Stimulated activated CD4-positive, alpha-beta T cell treated with anti-CD3 and anti-CD28 coated beads, Interleukin-15, amount 100 ng/mL, for 24 hours (primary cell): ENCODE measurements at places on chromosomes 4 and X.

DNA sequence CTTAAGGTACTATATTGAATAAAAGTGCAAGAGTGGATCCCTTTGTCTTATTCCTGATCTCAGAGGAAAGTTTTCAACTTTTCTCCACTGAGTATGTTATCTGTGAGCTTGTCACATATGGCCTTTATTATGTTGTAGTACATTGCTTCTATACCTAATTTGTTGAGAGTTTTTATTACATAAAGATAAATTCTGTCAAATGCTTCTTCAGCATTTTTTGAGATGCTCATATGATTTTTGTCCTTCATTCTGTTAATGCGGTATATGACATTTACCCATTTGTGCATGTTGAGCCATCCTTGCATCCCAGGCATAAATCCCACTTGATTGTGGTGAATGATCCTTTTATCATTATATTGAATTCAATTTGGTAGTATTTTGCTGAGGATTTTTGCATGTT is 11.0 kb downstream of the SLC25A31 start:
- DNase-seq: no peak

DNA sequence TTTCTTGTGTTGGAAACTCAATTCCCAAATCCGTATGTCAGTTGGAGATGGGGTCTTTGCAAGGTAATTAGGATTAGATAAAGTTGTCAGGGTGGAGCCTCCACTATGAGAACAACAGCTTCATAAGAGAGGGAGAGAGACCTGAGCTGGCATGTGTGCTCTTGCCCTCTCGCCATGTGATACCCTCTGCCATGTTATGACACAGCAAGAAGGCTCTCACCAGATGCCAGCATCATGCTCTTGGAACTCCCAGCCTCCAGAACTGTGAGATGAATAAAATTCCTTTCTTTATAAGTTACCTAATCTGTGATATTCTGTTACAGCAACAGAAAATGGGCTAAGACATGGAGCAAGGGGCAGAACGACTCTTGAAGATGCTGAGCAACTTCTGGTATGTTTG is 201.9 kb upstream of the BOD1L1 start:
- no peak for DNase-seq

DNA sequence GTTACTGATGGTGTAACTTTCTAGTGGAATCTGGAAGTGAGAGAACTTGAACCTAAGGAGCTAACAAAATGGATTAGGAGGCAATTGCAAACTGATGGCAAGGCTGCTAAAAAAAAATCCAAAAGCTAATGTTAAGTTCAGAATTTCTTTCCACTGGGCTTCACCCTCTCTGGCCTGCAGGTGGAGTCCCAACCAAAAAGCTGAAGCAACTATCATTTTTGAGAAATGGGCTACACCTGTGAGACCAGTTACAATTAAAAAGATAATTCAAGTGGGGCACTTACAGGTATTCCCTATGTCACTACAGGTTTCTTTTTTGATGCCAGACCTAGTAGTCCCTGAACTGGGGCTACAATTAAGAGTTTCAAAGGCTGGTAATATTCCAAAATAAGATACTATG is 142.1 kb upstream of the FTHL17 start:
- peak; percentile 11 for DNase-seq

DNA sequence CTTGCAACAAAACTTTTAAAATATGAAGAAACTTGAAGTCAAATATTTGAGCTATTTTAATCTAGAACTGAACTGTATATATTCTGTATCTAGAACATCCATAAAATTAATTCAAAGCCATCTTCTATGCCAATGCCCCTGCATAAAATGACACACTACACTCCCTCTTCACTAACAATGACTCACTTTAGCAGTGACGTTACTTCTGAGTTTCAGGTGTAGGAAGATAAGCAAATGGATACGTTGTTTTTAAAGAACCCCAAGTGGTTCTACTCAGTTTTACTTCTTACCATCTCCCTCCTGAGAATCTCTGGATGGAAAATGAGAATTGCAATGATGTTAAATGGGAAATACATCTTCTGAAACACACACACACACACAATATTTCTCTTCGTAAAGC is 45.2 kb downstream of the CXXC4 start:
- no peak for DNase-seq

- DNase-seq: no peak
These were observed 1.1 kb downstream of the NUDT9 start for GRCh38 chr4:87423317-87424098.

GRCh38 chr4:114034189-114034588 is 54.7 kb upstream of the ARSJ start:
- no peak for DNase-seq

- DNase-seq: no peak
These were observed 324.9 kb upstream of the CASK start for GRCh38 chrX:42248226-42248625.

DNA sequence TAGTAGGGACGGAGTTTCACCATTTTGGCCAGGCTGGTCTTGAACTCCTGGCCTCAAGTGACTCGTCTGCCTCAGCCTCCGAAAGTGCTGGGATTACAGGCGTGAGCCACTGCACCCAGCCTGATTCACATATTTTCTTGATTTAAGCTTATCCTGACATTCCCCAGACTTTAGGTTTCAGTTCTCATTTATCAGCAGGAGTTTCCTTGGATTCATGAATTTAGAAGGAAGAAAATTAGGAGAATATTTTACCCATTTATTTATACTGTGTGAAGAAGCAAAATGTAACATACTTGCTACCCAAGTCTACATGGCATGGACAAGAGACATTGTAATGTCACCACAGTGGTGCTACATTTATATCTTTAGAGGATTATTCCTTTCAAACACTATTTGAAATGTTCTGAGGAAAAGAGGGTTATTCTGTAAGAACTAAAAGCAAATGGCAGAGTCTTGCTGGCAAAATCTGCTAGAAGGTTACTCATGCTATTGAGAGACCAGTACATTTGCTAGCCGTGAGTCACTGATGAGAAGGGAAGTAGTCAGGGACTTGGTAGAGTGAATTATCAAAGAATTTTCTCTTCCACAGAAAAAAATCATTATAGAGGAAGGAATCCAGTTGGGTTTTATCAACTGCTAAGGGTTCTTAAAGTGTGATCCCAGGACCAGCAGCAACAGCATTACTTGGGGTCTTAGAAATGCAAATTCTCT is 26.1 kb upstream of the CFAP299 start:
- DNase-seq: no peak

DNA sequence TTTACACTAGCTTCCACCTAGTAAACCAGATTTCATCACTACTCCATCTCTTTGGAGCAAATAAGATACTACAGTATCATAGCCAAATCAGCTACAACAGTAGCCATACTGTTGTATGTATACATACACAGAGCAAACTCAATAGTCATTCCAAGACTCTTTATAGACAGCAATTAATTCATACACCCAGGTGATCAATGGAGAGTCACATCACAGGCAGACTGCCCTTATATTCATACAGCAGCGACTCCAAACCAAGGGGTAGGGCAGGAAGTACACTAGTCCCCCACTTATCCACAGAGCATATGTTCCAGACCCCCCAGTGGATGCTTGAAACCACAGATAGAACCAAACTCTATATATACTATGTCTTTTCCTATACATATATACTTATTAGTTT is 76.6 kb downstream of the FBXW7 start:
- no peak for DNase-seq

DNA sequence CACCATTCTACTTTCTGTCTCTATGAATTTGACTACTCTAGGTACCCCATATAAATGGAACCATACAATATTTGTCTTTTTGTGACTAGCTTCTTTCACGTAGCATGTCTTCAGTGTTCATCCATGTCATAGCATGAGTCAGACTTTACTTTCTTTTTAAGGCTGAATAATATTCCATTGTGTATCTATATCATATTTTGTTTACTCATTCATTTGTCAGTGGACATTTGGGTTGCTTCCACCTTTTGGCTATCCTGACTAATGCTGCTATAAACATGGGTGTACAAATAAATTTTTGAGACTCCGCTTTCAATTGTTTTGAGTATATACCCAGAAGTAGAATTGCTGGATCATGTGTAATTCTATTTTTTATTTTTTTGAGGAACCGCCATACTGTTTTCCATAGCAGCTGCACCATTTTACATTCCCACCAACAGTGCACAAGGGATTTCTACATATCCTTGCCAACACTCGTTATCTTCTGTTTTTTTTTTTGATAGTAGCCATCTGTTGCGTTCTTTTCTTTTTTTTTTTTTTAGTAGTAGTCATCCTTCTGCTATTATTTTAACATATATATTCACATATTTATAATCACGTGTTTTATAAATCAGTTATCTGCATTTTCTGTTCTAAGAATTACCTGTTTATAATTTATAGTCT is 158.0 kb upstream of the MED14 start:
- DNase-seq: no peak

GRCh38 chr4:184066584-184067300 is 150.9 kb downstream of the ENPP6 start:
- no peak for DNase-seq

DNA sequence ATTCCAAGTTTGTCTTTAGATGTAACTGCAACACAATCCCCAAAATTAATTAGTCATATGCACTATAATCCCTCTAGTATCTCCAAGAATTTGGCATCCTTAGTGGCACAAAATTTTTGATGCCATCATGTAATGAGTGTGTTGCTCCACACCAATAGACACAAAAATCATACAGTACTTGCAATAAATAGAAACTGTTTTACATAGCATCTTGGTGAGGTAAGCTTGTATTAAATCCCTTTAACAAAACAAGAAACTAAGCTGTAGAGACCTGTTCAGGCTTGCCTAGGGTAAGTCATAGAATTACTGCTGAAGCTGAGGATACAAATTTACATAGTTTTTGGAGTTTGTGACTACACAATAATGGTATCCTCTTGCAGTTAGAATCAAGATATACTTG is 64.5 kb upstream of the PRSS12 start:
- no peak for DNase-seq

- DNase-seq: no peak
These were observed 8.2 kb downstream of the SLC25A4 start for GRCh38 chr4:185151296-185151695.

GRCh38 chrX:22246620-22247019 is 26.1 kb upstream of the CBLL2 start:
- no peak for DNase-seq

GRCh38 chr4:122832732-122833131 is 6.1 kb downstream of the FGF2 start:
- DNase-seq: no peak

GRCh38 chr4:5014007-5014682 is 5.1 kb downstream of the CYTL1 start:
- no peak for DNase-seq

DNA sequence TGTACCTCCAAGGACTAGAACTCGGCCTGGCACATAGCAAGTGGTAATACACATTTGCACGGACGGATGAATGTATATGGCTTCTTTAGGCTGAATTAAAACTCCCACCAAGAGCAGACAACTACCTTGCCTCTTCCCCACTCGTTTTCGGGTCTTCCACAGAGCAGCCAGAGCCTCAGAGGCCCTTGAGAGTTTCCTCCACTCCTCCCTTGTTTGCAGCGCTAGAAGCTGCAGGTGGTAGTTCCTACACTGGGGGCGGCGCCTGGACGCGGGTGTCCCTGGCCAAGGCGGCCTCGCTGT is 10.2 kb upstream of the INTU start:
- no peak for DNase-seq

DNA sequence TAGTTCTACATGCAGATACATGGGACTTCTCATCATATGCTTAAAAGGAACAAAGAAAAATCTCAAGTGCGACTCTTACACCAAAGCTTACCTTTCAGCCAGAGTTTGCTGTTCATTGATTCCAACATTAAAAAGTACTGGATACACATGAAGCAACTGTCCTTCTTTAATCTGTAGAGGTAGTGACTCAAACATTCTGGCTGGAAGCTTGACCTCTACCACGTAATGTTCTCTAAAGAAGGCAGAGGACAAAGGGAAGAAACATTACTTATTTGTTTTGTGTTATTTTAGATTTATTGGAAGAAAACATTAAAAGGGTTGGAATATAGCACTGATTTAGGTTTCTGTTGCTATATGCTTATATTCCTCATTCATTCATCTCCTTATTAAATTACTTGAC is 476.1 kb downstream of the IL15 start:
- DNase-seq: no peak

DNA sequence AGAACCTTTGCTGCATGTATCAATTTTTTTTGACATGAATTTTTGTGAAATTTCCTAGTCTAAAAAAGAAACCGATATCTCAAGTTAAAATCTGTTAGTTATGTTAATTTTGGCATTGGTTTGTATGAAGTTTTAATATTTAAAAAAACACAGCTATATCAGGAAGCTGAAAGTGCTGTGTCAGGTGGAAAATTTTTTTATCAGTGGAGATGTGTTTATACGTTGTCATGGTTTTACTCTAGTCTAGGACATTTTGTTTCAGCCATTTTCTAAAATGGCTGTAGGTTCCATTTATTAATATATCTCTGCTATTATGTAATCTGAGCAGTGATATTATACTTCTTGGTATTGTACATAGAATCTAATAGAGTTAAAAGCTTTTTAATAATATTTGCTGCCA is 34.2 kb downstream of the OCRL start:
- DNase-seq: no peak
